ENCODE measurements at places on chromosomes 2 and 18. TPM values are rescaled to one million over a fixed set of nuclear protein-coding genes. Genes with fewer than 3 reads are reported as not detected.

MGAT4A gene
- 6.9 TPM for total RNA-seq

TIMM21 gene
- total RNA-seq = 18.2 TPM

CYTIP gene
- 1.1 TPM for total RNA-seq

CD226 gene
- total RNA-seq = 1.5 TPM

MFSD2B gene
- not detected for total RNA-seq

NTSR2 gene
- total RNA-seq = not detected

MEIS1 gene
- total RNA-seq = 5.9 TPM

MC4R gene
- total RNA-seq = not detected

PAIP2B gene
- total RNA-seq = 26.8 TPM
